ENCODE measurements at places on chromosomes 3 and 15.
A peak's percentile ranks its signal among the peaks of the same experiment; 100 is the strongest.

- DNase-seq: peak; percentile 82
These were observed 219.9 kb downstream of the TCF12 start for GRCh38 chr15:57138349-57138788.

- no peak for DNase-seq
These were observed 507.1 kb downstream of the IGSF11 start for GRCh38 chr3:118527514-118528044.

GRCh38 chr3:168864107-168865021 lies 768.6 kb upstream of the GOLIM4 start:
- DNase-seq: no peak

- no peak for DNase-seq
These were observed 42.4 kb upstream of the SLC41A3 start for GRCh38 chr3:126126286-126126685.

DNA sequence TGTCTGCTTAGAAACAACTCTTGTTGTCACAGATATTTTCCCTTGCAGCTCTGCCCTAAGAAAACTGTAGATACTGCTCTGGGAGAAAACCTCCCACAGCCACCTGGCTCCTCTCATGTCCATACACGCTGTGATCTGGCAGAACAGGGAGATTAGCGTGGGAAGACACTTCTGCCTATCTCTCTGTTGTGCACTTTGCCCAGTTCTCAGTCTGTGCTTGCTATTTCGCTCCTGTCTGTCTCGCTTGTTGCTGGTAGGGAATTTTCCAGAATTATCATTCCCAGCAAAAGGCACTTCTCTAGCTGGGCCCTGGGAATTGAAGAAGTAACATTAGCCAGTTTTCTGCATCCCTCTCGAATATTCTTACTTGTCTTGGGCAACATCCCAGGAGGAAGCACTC lies 8.1 kb upstream of the GATM start:
- no peak for DNase-seq

DNA sequence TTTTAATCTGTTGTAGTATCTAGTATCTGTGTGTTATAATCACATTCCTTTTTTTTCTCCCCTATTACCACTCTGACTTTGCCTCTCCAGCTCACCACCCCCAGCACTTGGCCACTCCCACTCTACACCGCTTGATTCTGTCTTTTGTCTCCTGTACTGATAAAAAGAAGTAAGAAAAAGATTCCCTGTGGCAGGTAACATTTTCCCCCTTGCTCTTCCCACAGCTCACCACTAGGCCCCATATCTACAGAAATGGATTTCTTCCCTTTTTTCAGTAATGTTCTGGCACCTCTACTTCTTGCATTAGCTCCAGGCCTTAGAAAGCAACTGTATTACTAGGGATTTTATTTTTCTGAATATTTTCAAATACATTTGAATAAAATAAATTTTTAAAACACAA lies 25.6 kb downstream of the KCNH8 start:
- DNase-seq: no peak

DNA sequence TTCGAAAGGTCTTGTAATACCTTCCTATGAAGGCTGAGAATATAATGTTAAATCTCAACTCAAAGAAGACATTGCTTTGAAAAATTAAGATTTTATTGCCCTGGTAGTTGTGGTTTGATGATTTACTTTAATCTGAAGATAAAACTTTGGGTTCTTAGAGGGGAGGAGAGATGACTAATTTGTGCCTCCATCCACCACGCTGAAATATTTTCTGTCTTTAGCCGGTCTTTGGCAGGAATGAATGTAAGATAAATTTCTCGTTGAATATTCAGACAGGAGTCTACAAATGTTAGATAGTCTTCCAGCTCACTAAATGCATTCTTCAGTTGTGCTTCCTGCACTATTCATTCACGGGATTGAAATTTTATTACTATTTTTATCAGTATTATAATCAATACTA lies 844.3 kb upstream of the NR2F2 start:
- no peak for DNase-seq

- DNase-seq: no peak
These were observed 50.1 kb downstream of the CNTN4 start for GRCh38 chr3:2148561-2149340.

DNA sequence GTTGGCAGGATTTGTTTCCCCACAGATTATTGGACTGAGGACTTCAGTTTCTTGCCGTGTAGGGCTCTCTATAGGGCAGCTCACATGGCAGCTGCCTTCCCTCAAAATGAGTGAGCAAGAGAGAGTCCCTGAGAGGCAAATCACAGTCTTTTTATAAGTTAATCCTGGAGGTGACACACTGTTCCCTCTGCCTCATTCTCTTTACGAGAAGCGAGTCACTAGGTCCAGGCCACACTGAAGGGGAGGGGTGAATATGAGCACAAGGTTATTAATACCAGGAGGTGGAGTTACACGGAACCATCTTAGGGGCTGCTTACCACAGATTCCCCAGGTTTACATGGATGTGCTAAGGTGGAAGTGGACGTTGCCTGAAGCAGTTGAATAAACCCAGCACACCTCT lies 77.0 kb downstream of the LPP start:
- peak; percentile 75 for DNase-seq

DNA sequence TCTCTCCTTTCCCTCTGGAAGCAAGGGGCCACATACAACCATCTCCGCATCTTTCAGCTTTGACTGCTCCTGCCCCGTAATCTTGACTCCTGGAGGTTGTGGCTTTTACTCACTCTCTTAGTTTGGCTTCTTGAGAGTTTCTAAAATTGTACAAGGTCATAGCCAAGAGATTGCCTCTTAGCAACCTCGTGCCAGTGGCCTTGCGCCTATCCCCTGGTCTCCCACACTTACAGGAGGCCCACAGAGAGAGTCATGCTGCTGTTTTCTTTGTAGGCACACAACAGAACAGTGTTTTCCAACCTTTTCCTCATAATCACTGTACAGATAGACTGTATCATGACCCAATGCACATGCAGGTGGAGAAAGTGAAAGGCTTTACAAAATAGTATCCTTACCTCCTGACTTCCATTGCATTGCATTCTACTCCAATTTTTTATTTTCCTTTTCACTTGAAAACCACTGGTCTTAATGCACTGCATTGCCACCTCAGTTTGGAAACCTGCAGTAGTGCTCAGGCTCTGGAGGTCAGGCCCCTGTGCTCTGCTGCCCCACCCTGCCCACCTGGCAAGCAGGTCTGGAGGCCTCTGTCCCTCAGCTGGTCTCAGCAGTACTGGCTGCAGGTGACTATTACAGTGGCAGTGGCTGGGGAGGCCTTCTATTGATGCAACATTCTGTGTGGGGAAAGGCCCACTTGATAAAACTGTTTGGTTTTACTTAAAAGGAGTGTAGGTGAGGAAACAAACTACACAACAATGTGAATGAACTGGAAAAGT lies 156.2 kb downstream of the DNAJB8 start:
- no peak for DNase-seq

DNA sequence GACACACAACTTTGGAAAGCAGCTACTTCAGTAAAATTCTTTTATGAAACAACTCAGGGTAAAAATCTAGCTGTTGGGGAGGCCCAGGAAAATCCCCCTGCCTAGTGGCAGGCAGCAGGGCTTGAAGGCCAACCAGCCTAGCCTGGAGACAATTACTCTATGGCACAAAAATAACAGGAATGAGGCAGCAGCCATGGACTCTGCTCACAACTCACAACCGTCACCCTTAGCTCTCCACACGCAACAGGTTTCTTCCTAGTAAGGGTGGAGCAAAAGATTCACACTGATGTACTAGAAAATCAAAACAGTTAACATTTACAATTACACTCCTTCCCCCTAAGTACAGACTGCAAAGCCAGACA lies 530 bp upstream of the FBXL22 start:
- DNase-seq: no peak

GRCh38 chr3:172071780-172072330 lies 32.5 kb downstream of the FNDC3B start:
- DNase-seq: no peak

DNA sequence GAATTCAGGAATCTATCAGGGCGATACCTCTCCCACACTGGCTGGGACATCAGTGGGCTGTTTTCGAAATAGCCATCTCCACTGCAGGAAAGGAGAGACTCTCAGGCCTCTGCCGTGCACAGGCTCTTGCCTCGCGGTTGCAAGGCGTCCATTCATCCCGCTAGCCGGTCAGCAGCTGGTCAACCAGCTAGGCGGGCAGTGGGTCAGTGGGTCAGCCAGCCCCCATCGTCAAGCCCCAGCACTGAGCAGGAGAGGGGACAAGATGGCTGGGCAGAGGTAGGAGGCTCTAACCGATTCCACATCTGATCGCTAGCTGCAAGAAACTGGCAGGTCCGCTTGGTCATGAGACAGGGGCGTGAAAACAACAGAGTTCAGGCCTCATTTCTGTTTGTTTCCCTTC lies 45.1 kb downstream of the MUC4 start:
- no peak for DNase-seq

- no peak for DNase-seq
These were observed 5.5 kb upstream of the CLN6 start for GRCh38 chr15:68235022-68235421.

- DNase-seq: peak; percentile 61
These were observed 16.6 kb downstream of the SLC4A7 start for GRCh38 chr3:27467545-27467944.

DNA sequence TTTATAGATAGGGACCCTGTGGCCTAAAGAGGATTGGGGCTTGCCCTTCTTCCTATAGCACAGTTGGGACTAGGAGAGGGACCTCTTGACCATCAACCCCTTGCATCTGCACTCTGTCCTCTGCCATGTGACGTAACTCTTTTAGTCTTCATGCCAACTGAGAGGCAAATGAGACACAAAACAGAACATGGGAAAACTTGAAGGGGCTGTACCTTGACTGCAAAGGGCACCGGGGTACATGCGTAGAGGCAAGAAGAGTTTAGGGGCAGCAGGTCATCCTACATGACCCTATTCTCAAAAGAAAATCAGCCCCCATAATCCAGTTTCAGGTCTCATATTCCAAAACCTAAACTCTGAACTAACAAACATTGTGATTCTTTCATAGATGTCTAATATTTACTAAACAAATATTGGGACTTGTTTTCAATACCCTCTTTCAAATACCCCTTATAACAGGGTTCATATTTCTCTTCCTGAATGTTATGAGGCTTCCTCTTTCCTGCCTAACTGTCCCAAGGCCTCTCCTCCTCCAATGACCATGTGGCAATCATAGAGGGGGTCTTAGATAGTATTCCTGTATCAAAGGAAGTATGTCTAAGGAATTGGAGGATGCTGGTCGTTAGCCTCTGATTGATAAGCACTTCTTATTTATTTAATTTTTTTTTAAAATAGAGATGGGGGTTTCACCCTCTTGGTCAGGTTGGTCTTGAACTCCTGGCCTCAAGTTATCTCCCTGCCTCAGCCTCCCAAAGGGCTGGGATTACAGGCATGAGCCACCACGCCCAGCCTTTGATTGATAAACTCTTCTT lies 20.6 kb downstream of the ACKR2 start:
- no peak for DNase-seq

GRCh38 chr15:83323296-83323711 lies 38.8 kb upstream of the BNC1 start:
- DNase-seq: peak; percentile 98

DNA sequence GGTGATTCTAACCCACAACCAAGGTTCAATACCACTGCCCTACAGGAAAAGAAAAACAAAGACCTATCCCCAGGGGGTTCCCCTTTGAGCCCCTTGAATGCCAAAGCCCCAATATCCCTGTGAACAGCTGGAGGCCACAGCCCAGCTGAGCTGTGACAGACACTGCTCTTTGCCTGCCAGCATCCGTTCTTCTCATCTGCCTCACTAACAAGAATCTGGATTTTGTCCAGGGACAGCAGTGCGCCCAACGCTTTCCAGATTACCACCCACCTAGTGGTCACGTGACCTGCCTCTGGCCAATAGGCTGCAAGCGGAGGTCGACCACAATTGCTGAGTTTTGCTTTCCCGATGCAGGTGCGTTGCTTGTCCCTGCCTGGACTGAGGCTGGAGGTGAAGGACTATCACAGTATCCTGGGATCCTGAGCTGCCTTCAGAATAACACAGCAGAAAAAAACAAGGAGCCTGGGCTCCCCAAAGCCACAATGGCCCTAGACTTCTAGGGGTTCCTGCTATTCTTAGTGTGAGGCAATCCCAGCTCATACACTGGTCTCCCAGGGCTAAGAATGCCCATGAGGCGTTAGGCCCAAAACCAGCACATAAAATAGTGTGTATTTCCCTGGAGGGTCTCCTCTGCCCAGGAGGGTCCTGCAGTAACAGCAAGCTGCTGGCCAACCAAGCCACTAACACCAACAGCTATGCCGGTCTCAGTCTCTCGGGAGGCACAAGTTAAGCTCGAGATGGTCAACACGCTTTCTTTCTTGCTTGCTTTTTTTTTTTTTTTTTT lies 13.8 kb downstream of the BDH1 start:
- peak; percentile 73 for DNase-seq

GRCh38 chr3:174387736-174388135 lies 471.4 kb upstream of the NAALADL2 start:
- DNase-seq: no peak

GRCh38 chr3:114380233-114380651 lies 86.4 kb downstream of the TIGIT start:
- DNase-seq: peak; percentile 92
